ENCODE measurements at places on chromosomes 4 and X.
A peak's percentile ranks its signal among the peaks of the same experiment; 100 is the strongest.

DNA sequence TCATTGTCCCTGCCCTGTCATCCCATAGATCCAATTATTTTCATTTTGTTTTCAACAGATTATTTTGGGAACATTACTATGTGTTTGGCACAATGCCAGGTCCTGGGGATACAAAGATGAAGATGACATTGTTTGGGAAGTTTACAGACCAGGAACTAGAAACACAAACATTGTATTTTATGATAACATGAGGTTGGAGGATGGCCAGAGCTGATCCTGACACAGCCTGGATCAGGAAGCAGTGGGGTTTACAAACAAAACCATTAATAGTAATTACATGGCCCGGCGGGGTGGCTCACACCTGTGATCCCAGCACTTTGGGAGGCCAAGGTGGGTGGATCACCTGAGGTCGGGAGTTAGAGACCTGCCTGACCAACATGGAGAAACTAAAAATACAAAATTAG is 29.9 kb downstream of the CLRN2 start:
- peak; percentile 8 for DNase-seq

DNA sequence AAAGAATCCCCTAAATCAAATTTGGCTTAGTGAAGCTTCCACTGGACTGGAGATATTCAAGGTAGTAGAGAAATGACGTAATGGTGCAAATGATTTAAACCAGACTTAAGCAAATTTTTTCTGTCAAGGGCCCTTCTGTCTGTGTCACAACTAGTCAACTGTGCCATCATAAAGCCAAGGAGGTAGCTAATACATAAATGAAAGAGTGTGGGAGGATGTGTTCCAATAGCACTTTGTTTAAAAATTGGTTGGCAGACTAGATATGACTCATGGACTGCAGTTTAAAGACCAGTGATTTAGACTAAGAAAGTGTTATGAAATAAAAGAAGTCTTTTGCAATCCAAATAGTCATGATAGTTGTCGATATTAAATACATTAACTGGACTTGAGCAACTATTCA is 24.3 kb upstream of the TEX13C start:
- no peak for DNase-seq

- no peak for DNase-seq
Measured at GRCh38 chrX:9114245-9114644, 80.3 kb upstream of the FAM9B start.

DNA sequence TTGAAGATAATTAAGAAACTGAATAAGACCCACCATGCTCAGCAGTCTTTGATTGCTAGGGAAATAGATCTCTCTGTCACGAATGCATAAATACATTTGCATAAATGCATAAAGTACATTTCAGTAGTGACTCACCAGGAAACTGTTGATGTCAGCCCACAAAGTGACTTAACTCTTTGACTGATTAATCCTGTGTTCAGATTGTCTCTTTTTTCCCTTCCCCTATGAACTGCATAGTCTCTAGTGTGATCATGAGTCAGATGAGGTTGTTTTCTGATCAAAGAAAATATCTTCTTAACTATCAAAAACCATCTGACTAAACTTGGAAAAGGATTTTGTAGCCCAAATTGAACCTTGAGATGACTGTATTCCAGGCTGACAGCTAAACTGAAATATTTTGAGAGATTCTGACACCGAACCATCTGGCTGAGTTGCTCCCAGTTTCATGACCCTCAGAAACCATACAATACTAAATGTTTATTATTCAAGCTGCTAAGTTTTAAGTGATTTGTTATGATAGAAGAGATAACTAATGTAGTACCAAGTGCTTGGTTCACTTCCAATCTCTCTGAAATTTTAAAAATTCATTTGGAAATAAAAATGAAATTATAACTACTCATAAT is 1381.5 kb upstream of the AGA start:
- no peak for DNase-seq

DNA sequence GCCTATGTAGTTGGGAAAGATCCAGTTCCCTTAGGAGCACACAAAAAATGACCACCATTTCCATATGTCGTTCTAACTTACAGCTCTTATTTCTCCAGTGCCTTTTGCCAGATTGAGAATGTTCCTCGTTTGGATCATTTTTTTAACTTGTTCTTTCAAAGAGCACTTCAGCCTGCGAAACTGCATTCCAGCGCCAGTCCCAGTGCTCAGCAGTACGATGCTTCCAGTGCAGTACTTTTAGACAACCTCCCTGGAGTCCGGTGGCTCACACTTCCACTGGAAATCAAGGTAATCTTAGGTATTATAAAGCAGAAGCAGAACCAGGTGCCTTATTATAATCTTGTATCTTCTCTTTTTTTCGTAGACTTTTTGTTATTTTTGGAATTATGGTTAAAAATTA is 42.6 kb upstream of the SLC25A31 start:
- DNase-seq = no peak

DNA sequence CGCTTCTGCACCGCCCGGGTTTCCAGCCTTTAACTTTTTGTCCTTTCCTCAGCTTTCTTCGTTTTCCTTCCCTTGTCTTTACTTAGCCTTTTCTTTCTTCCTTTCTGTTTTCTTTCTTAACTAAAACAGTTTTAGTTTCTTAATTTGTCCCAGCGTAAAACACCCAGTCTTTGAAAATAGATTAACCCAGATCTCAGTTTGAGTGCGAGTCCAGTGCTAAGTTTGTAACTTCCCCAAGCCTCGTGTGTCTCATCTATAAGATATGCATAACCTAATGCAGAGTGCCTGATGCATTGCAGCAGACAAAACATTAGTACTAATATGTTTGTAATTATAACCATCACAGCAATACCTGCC is 460 bp upstream of the GEMIN8 start:
- no peak for DNase-seq

DNA sequence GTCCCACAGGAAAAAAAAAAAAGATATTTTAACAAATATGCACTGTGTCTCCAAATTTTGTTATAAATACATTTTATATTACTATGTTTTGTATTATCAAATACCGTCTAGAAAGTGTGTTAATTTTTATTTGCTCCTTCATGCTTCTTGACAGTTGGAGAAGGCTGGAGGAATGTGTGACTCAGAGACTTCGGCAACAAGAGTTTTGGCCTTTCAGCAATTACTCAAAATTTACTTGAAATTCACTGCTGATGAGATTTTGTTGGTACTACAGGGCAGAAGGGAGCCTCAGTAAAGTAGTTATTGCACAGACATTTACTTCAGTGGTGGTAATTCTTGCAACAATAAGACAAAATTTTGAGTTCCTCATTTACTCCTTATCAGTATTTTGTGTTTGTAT is 2164.0 kb downstream of the PCDH7 start:
- peak; percentile 55 for DNase-seq

DNA sequence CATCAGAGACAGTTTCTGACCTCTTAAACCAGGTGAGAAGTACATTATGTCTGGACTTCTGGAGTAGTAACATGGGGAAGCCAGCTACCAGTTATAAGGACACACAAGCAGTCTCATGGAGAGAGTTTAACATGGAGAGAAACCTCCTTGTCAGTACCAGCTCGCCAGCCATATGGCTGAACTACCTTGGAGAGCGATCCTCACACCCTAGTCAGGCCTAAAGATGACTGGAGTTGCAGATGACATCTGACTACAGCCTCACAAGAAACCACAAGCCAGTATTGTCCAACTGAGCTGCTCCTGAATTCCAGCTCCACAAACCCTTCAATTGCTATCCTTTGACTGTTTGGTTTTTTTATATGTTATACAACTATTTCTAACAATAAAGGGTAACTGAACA is 49.8 kb downstream of the PDHA2 start:
- no peak for DNase-seq

GRCh38 chr4:142713282-142714030 is 132.6 kb downstream of the INPP4B start:
- no peak for DNase-seq

DNA sequence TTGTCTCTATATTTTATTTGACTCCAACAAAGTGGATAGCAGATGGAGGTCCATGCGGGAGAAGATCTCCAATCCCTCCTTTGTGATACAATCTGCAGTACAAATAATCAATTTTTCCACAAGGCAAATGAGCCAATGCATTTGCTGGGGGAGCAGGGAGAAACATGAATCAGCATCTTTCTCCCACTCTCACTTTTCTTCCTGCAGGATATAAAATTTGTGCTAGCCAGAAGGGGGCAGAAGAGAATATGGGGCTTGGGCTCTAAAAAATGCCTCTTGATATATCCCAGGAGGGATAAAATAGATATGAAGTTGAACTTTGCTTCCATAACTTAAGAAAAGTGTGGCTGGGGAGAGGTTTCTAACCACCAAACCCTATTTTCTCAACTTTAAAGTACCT is 38.3 kb upstream of the CWH43 start:
- no peak for DNase-seq

GRCh38 chrX:11386812-11387211 is 93.6 kb downstream of the AMELX start:
- no peak for DNase-seq

DNA sequence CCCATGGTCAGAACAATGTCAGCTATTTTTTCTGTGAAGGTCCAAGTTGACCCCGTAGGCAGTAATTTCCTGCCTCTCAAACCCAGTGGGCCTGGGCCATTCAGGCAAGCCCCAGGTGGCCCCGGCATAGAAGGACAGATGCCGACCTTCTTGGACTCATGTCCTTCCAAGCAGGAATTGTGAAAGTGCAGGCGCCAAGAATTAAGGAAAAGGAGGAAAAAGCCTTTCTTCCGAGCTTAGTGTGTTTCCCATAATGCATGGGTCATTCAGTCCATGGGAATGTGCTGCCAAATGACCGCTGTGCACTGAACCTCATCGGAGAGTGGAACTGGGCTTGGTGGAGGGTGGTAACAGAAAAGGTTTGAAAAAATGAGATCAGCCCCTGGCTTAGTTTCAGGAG is 196.5 kb upstream of the HS3ST1 start:
- no peak for DNase-seq

- DNase-seq = peak; percentile 24
Measured at GRCh38 chr4:76712564-76712963, 185.4 kb downstream of the SOWAHB start.

DNA sequence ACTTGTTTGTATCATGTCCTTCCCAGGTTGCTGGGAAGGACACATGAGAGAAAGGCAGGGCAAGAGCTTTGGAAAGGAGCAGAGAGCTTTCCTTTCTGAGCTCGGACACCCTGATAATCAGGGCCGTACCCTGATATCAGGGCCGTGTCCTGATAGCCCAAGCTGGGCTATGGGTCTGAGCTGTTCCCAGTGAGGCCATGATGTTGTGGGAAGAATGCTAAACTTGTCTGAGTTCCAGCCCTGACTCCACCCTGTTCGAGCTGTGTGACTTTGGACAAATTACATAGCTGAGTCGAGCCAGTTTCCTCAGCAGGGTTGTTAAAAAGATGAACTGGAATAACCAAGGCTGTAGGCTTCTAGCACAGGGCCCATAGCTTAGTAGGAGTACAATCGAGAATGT is 3.3 kb upstream of the CXCR3 start:
- DNase-seq = peak; percentile 18

DNA sequence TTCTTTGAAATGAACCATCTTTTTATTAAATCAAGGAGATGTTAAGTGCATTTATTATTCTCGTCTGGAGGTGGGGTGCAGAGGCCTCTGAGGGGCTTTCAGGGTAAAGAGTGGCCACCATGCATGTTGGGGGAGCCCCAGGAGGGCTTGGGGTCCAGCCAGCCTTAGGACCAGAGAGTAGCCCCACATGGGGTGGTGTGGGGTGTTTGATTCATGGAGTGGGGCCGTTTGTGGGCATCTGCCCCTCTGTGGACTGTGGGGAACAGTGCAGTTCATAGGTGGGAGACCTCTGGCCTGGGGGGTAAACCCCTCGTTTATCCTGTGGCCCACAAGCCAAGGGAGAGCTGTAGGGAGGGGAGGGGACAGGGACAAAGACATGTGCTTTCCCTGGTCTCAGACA is 26.9 kb downstream of the HTRA3 start:
- no peak for DNase-seq

- no peak for DNase-seq
Measured at GRCh38 chr4:136183513-136183912, 1348.8 kb downstream of the PCDH18 start.

- no peak for DNase-seq
Measured at GRCh38 chrX:41737065-41737464, 13.1 kb downstream of the GPR82 start.

DNA sequence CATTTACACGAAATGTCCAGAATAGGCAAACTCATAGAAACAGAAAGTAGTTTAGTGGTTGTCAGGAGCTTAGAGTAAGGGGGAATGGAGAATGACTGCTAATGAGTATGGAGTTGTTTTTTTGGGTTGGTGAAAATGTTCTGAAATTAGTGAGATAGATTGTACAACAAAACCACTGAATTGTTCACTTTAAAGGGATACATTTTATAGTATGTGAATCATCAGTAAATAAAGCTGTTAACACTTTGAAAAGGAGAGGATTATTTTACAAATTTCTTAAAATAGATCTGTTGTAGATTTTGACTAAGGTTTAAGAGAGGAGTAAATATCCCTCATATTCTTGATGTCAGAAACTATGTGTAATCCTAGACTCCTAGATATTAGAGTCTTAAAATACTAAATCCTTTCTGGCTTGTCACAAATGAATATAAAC is 82.7 kb downstream of the RAPGEF2 start:
- DNase-seq = no peak

GRCh38 chr4:51930557-51930956 is 87.6 kb downstream of the DCUN1D4 start:
- DNase-seq = no peak

All from foreskin fibroblast (primary cell).